Activated T-helper 17 cell treated with anti-CD3 and anti-CD28 coated beads, Interleukin-2, amount 50 U/mL, for 72 hours (primary cell): ENCODE measurements at places on chromosomes 7 and 10. TPM values are rescaled to one million over a fixed set of nuclear protein-coding genes. Genes with fewer than 3 reads are reported as not detected.

Gene MAP3K8
- total RNA-seq: 58.6 TPM

Gene TMEM140
- total RNA-seq: 16.6 TPM

Gene FOXI2
- total RNA-seq: not detected

Gene OGDHL
- total RNA-seq: 1.6 TPM

Gene SH3PXD2A
- total RNA-seq: 8.0 TPM

Gene CPXM2
- not detected for total RNA-seq

Gene OR2A1
- not detected for total RNA-seq

Gene KLF14
- not detected for total RNA-seq

Gene NUTM2E
- 0.28 TPM for total RNA-seq

Gene SLC25A40
- 45.1 TPM for total RNA-seq

Gene FIGNL1
- total RNA-seq: 51.9 TPM

Gene PIK3CG
- total RNA-seq: 21.6 TPM

Gene CDC14C
- total RNA-seq: not detected

Gene NYAP1
- 0.19 TPM for total RNA-seq

Gene SRGN
- 773 TPM for total RNA-seq

Gene METTL27
- total RNA-seq: 0.76 TPM

Gene IDI2
- not detected for total RNA-seq

Gene SPDYE2
- total RNA-seq: not detected

Gene MOGAT3
- total RNA-seq: not detected

Gene CALCR
- total RNA-seq: not detected

Gene GPR22
- total RNA-seq: not detected

Gene FAM107B
- total RNA-seq: 188 TPM

Gene CH25H
- not detected for total RNA-seq

Gene HDAC9
- total RNA-seq: 1.4 TPM

Gene SORBS1
- total RNA-seq: 3.4 TPM
